ENCODE measurements at places on chromosomes 11 and 22. TPM values are rescaled to one million over a fixed set of nuclear protein-coding genes. Genes with fewer than 3 reads are reported as not detected.

DNA sequence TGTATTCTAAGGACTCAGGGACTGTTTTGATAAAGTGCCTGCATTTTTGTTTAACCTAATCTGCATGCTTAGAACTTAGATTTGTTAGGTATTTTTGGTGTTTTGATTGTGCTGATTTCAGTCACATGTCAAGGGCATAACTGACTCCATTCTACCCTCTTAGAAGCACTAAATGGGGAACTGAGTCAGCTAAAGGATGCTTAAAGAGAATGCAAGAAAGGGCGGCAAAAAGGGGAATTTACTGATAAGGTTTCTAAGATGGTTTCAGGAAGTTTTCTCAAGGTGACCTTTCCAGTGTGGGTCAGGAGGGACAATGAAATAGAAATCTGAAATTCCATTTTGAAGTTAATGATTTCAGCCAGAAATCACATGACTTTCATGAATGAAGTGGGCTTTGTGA lies 43.0 kb downstream of the MMP20 start:
- H3K36me3 ChIP-seq: no peaks in the 10 kb centered on the region
- H3K27me3 ChIP-seq: no peaks in the 10 kb centered on the region
- H3K4me1 ChIP-seq: peaks cover 5% of the 10 kb centered on the region
- H3K27ac ChIP-seq: no peak overlapping the region

DNA sequence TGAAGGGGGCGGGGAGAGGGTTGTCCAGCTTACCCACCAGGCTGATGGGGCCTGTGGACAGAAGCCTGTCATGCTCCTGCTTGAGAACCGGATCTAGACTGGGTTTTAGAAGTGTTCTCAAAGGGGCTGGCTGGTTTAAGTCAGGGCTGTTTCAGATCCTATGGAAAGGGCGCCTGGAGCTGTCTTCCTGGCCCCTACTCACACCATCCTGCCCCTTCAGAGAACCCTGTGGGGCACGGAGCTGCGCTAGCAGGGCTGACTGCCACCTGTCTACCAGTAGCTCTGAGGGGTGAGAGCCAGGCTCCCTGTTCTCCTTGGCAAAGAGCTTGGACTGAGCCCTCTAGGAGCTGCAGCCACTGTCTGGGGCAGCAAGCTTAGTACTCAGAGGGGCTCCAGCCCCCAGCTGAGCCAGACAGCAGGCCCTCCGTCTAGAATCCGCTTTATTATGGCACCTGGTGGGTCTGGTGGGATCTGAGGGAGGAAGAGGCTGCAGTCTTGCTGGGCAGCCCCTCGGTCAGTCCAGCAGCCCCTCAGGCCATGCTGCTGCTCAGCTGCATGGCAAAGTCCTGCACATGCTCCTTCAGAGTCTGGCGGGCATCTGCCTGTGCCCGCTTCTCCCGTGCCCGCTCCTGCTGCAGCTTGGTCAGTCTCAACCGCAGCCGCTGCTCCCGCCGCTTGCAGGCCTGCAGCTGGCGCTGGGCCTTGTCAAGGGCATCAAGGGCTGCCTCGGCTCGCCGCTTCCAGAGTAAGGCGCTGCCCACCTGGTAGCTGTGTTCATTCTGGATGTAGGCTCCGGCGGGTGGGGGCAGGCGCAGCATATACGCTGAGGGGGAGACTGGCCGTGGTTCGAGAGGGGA lies 2.3 kb downstream of the THAP7 start:
- peak overlapping the region; percentile 94 for H3K27ac ChIP-seq
- peaks cover 3% of the 10 kb centered on the region for H3K36me3 ChIP-seq
- peaks cover 24% of the 10 kb centered on the region for H3K4me1 ChIP-seq
- DNase-seq: no peak
- H3K27me3 ChIP-seq: no peaks in the 10 kb centered on the region
- peak overlapping the region; percentile 79 for H3K4me3 ChIP-seq

DNA sequence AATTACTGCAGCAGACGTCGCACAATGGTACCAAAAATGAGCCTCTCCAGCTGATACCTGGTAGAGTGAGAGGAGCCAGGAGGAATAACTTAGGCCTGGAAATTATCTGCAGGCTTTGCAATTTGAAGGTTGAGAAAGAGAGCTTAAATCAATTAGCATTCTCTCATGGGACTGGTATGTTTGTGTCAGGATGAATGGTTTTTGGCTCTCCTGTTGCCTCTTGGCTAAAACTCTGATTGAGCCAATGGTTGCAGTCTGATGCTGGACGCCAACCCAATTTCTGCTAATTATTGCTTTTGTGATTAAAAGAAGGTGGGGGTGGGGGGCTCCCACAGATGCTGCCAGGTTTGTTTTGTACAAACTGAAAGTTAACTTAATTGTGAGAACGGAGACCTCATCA lies 12.5 kb upstream of the NELL1 start:
- H3K27me3 ChIP-seq: no peaks in the 10 kb centered on the region
- H3K4me3 ChIP-seq: no peak overlapping the region
- no peak for DNase-seq
- no peaks in the 10 kb centered on the region for H3K4me1 ChIP-seq

DNA sequence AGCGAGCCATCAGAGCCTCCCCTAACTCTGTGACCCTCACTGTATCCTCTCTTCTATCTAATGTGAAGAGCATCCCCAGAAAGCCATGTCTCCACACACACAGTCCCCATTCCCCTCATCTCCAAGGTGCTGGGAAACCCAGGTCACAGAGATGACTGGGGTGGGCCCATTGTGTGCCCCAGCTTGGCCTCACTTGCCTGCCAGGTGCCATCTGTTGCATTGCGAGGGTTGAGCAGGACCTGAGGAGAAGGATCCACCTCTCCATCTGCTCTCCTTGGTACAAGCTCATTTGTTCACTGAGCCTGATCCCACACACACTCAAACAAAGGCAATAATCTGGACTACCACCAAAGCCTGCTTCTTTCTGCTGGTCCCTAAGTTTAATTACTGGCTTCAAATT lies 118.8 kb downstream of the SPATA19 start:
- no peak for DNase-seq
- H3K27ac ChIP-seq: no peak overlapping the region
- H3K4me1 ChIP-seq: no peaks in the 10 kb centered on the region
- H3K36me3 ChIP-seq: no peaks in the 10 kb centered on the region

- H3K27me3 ChIP-seq: no peaks in the 10 kb centered on the region
- H3K4me1 ChIP-seq: no peaks in the 10 kb centered on the region
- no peak overlapping the region for H3K27ac ChIP-seq
- DNase-seq: peak; percentile 42
Measured at GRCh38 chr11:62340269-62340901, 3.1 kb downstream of the ASRGL1 start.

- H3K4me1 ChIP-seq: peaks cover 10% of the 10 kb centered on the region
- no peak overlapping the region for H3K27ac ChIP-seq
- no peak overlapping the region for H3K4me3 ChIP-seq
- H3K27me3 ChIP-seq: no peaks in the 10 kb centered on the region
Measured at GRCh38 chr11:114061681-114062049, 2.2 kb downstream of the ZBTB16 start.

GRCh38 chr11:56624661-56625110 lies 10.0 kb upstream of the OR5M1 start:
- no peaks in the 10 kb centered on the region for H3K36me3 ChIP-seq
- DNase-seq: no peak
- no peak overlapping the region for H3K27ac ChIP-seq
- H3K27me3 ChIP-seq: no peaks in the 10 kb centered on the region
- no peak overlapping the region for H3K4me3 ChIP-seq

- H3K36me3 ChIP-seq: peaks cover 37% of the 10 kb centered on the region
- H3K27me3 ChIP-seq: no peaks in the 10 kb centered on the region
- no peak overlapping the region for H3K27ac ChIP-seq
- no peaks in the 10 kb centered on the region for H3K4me1 ChIP-seq
- H3K4me3 ChIP-seq: no peak overlapping the region
Measured at GRCh38 chr22:27867953-27868731, 50.9 kb downstream of the PITPNB start.

GRCh38 chr11:33942954-33943353 lies 51.1 kb upstream of the LMO2 start:
- H3K4me1 ChIP-seq: no peaks in the 10 kb centered on the region
- H3K27ac ChIP-seq: no peak overlapping the region
- no peaks in the 10 kb centered on the region for H3K27me3 ChIP-seq
- no peak for DNase-seq
- no peak overlapping the region for H3K4me3 ChIP-seq

DNA sequence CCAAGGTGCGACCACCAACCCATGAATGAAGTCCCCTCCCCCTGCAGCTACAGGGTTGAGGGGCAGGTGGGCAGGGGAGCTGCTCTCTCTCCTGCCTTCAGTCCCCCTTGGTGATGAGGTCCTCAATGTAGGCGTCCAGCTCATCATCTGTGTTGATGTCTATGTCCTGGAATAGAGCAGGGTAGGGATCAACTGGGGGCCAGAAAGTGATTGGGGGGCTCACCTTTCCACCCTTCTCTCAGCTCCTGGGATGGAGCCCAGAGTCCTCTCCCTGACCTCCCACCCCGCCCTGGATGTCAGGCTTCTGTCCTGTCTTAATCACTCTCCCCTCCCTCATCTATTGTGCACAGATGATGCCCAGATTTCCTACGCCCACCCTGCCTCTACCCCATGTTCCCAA lies 41.9 kb downstream of the MORC2 start:
- H3K27me3 ChIP-seq: no peaks in the 10 kb centered on the region
- H3K4me3 ChIP-seq: no peak overlapping the region
- DNase-seq: no peak

DNA sequence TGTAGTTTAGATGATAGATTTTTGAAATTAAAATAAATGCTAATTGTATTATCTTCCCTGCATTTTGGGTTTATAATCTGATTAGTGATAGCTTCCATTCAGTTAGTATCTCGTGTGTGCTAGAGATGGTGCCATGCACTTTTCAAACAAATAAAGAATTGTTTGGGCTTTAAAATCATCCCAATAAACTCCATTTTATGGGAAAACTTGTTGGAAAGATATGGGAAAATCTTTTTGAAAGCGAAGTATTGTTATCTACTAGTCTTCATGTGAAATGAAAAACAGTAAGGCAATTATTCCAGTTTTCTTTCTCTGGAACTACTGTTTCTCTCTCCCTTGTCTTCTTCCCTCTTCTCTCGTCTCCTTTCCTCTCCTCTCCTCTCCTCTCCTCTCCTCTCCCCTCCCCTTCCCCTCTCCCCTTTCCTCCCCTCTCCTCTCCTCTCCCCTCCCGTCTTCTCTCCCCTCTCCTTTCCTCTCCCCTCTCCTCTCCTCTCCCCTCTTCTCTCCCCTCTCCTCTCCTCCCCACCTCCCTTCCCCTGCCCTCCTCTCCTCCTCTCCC lies 27.9 kb upstream of the MUC15 start:
- no peaks in the 10 kb centered on the region for H3K36me3 ChIP-seq
- no peak overlapping the region for H3K4me3 ChIP-seq
- no peak overlapping the region for H3K27ac ChIP-seq
- no peaks in the 10 kb centered on the region for H3K4me1 ChIP-seq

DNA sequence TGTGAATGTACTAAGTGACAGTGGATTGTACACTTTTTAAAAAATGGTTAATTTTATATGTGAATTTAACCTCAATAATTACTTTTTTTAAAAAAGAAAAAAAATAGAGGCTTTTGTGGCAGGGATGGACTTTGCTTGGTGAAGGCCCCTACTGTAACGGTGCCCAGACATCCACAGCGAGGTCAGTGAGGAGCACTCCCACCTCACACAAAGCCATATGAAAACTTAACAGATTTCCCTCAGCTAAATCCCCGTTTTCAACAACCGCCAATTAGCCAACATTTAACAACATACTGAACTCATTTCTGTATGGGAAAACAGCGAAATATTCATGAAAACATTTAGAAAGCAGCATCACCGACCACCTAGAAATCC lies 642 bp upstream of the C11orf58 start:
- H3K27ac ChIP-seq: peak overlapping the region; percentile 98
- H3K27me3 ChIP-seq: no peaks in the 10 kb centered on the region
- peak overlapping the region; percentile 92 for H3K4me3 ChIP-seq
- H3K4me1 ChIP-seq: peaks cover 28% of the 10 kb centered on the region
- peaks cover 4% of the 10 kb centered on the region for H3K36me3 ChIP-seq
- DNase-seq: no peak

DNA sequence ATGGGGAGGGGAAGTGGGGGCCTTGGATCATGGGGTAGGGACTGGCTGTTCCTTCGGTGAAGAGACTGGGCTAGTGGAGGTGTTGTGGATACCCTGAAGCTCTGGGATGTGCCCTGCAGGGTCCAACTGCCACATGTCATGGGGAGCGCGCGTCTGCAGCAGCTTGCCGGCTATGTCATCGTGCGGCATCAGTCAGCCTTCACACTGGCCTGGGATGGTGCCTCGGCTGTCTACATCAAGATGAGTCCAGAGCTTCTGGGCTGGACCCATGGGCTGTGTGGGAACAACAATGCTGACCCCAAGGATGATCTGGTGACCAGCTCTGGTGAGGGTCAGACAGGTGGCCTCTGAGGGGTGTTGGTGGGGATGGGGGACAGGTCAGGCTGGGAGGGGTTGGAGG lies 9.9 kb downstream of the OTOG start:
- H3K27me3 ChIP-seq: no peaks in the 10 kb centered on the region
- no peak overlapping the region for H3K27ac ChIP-seq
- H3K4me1 ChIP-seq: no peaks in the 10 kb centered on the region
- no peak overlapping the region for H3K4me3 ChIP-seq

DNA sequence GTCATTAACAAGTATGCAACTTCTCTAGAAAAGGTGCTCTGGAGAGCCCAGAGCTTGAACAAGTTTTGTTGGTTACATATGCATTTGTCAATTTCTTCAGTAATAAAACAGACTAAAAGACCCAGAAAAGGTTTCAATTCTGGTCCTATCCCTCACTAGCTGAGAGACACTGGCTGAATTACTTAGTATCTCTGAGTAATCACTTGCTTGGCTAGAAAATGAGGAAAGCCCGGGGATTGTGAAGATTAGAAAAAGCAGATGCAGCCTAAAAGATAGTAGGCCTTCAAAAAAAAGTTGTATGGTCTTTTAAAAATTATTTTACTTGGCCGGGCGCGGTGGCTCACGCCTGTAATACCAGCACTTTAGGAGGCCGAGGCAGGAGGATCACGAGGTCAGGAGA lies 41.2 kb downstream of the MAPK1 start:
- no peaks in the 10 kb centered on the region for H3K36me3 ChIP-seq
- no peak overlapping the region for H3K27ac ChIP-seq
- no peaks in the 10 kb centered on the region for H3K27me3 ChIP-seq
- no peak for DNase-seq
- H3K4me3 ChIP-seq: no peak overlapping the region

DNA sequence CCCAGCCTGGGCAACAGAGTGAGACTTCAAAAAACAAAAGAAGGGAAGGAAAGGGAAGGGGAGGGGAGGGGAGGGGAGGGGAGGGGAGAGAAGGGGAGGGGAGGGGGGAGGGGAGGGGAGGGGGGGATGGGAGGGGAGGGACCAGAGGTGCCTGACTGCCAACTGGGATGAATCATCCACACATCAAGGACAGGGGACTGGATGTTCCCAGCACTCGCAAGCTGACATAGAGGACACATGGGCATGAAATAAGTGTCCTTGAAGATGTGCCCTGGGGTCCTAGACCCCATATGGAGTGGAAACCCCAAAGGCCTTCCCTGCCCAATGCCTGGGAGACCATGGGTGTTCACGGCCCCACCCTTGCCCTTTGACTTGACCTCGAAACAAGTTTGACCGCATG lies 19.8 kb downstream of the TST start:
- H3K27ac ChIP-seq: no peak overlapping the region
- no peaks in the 10 kb centered on the region for H3K36me3 ChIP-seq
- no peak for DNase-seq
- H3K4me3 ChIP-seq: no peak overlapping the region
- no peaks in the 10 kb centered on the region for H3K4me1 ChIP-seq

The KLHL35 gene
- total RNA-seq: 1.1 TPM

The TMPRSS13 gene
- total RNA-seq: 3.0 TPM

The OR2AG2 gene
- not detected for total RNA-seq

The DGCR6L gene
- total RNA-seq: 29.4 TPM

The LBHD1 gene
- 18.6 TPM for total RNA-seq

The RAG2 gene
- total RNA-seq: not detected

The SCGB1A1 gene
- not detected for total RNA-seq

The POU2AF2 gene
- total RNA-seq: not detected

The RIN1 gene
- total RNA-seq: 2.3 TPM
